ENCODE measurements at places on chromosomes 3 and 15. TPM values are rescaled to one million over a fixed set of nuclear protein-coding genes. Genes with fewer than 3 reads are reported as not detected.

MESP2 gene
- 0.44 TPM for polyA plus RNA-seq

APPL1 gene
- 47.4 TPM for polyA plus RNA-seq

OR5H14 gene
- not detected for polyA plus RNA-seq

ACTC1 gene
- polyA plus RNA-seq: 0.87 TPM

ROPN1 gene
- 0.18 TPM for polyA plus RNA-seq

CDC25A gene
- 13.1 TPM for polyA plus RNA-seq

GPR15 gene
- polyA plus RNA-seq: not detected

PLA2G4E gene
- polyA plus RNA-seq: not detected

BTBD1 gene
- 62.6 TPM for polyA plus RNA-seq

ARGFX gene
- polyA plus RNA-seq: not detected

ZNF280D gene
- 46.6 TPM for polyA plus RNA-seq

MYO5C gene
- 31.9 TPM for polyA plus RNA-seq

SLC33A1 gene
- polyA plus RNA-seq: 37.3 TPM

ABHD5 gene
- 26.2 TPM for polyA plus RNA-seq
